ENCODE measurements at places on chromosomes 16 and 17.

- DNase-seq: peak; percentile 70
Observed at GRCh38 chr16:29807426-29808218, 1.3 kb downstream of the MAZ start.

DNA sequence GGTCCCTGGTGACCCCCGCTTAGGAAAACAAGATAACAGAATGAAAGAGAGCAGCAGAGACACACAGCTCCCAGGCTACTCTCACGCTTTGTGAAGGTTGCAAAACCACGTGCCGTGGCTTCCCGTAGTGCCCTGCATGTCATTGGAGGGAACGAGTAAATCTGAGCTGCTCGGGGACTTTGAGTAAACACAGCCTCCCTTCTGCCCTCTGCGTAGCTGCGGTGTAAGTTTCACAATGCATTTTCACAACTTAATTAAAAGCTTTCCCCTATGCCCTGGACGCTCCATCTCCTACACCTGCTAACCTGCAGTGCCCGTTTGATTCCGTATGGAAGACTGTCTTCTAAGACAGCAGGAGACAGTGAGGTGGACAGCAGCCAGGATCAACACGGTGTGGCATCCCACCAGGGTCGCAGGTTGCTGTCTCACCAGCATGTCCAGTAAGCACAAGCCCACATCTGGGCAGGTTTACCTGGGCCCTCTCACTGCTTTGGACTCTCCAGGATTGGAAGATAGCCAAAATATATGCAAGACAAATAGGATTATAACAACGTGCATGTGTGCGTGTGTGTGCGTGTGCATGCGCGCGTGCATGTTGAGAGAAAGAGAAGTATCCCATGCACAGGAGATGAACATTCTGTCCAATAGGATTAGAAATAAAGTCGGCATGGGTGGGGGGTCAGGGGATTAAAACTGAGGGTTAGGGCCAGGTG lies 116.4 kb upstream of the RCVRN start:
- DNase-seq: no peak

DNA sequence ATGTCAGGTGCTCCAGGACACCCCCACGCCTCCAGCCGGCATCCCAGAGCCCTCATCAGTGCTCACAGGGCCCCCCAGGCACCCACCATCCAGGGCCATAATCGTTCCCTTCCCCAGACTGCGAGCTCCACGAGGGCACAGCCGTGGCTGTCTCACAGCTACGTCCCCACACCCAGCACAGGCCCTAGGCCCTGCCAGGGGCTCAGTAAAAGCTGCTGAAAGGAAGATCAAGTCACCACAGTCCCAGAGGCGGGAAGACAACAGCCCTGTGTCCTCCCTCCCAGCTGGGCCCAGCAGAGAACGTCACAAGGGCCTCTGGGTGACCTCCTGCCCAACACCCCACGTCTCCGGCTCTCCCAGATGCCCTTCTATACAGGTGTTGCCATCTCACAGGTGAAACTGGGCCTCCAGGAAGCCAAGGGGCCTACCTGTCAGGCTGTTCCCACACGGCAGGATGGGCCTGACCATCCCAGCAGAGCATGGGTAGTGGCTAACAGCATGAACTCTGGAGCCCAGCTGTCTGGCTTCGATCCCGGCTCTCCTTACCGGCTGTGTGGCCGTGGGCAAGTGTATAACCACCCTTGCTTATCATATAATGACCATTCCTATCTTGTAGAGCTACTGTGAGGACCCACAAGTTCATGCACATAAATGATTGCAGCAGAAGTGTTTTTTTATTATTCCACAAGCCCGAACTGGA lies 17.9 kb downstream of the ARL2BP start:
- DNase-seq: no peak

GRCh38 chr17:80397686-80398085 lies 17.3 kb upstream of the ENDOV start:
- DNase-seq: no peak

- DNase-seq: no peak
Observed at GRCh38 chr16:84279881-84280280, 14.8 kb upstream of the WFDC1 start.

DNA sequence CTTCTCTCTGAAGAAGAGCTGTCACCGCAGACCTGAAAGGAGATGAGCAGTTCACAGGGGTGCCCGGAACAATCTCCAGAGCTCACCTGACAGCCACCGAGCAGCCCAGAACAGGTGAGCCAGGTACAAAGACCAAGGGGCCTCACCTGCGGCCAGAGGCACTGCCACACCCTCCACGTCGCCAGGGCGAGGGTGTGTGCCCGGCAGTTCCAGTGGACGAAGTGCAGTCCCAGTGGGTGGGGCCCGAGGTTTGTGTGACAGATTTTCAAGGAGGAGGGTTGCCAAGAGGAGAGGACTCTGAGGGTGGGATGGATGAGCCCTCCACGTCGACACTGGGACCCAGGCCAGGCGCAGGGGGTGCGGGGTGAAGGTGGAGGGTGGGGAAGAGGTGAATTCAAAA lies 61.7 kb downstream of the SMPD3 start:
- no peak for DNase-seq

DNA sequence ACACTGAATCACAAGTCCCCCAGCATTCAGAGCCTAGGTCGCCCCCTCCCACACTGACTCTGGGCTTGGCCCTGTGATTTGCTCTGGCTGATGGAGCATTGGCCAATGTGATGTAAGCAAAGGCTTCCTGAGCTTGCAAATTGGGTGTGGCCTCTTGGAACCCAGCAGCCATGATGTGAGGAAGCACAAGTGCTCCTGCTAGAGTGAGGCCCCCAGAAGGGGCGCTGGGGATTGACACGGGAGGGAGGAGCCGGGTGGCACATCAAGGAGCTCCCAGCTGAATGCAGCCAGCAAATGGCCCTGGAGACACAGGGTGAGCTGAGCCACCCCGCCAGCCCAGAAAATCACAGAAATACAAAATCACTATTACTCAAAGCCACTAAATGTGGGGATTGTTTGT lies 308.5 kb downstream of the C16orf95 start:
- no peak for DNase-seq

DNA sequence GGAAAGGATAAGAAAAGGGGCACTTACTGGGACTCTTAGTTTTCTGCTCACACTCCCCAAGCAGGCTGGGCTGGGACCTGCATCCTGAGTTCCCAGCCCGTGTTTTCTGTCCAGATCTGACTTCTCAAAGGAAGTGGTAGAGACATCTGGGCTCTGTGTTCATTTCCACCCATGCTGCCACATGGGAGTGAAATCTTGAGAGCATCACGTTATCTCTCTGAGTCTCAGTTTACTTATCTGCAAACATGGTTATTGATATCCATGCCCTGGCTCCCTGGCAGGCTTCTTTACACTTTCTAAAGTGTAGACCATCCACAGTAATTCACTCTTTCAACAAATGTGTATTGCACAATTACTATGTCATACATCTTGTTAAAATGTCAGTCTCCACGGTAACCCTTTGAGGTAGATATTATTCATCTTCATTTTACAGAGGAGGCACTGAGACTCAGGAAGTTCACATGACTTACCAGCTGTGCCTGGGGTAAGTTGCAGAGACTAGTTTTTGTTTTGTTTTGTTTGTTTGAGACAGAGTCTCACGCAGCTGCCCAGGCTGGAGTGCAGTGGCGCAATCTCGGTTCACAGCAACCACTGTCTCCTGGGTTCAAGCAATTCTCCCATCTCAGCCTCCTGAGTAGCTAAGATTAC lies 3.4 kb downstream of the ZNF688 start:
- DNase-seq: no peak

DNA sequence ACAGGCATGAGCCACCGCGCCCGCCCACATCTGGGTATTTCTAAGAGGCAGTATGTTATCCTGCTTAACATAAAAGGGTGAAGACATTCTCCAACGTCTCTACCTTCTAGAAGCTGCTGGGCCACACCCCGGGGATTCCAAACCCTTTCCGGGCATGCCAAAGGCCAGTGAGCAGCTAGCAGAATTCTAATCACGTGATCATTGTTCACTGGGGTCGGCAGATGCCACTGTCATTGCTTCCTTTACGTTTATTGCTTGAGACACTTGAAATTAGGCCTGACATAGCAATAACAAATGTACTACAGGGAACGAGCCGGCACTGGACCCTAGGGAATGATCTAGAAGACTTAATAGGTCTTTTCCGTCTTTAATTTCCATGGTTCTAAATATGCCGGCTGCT lies 141.2 kb upstream of the ZFHX3 start:
- DNase-seq: no peak
